ENCODE measurements at places on chromosomes 4 and X. TPM values are rescaled to one million over a fixed set of nuclear protein-coding genes. Genes with fewer than 3 reads are reported as not detected.

GRCh38 chr4:86506591-86506990 is 87.5 kb upstream of the PTPN13 start:
- DNase-seq = no peak

DNA sequence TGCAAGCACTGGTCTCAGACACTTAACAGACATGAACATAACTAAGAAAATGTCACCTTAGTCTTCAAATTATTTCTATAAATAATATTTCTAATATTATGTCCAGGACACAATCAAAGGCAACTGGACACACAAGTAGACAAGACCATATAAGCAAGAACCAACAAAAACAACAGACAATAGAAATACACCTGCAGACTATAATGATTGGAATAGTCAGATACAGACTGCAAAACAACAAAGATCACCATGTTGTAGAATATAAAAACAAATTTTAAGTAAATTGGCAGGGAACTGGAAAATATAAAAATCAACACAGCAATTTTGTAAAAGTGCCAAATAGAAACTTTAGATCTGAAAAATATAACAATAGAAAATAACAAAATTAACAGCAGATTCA is 220.7 kb downstream of the CLCN4 start:
- no peak for DNase-seq

GRCh38 chrX:66676990-66677389 is 38.1 kb upstream of the EDA2R start:
- no peak for DNase-seq

- DNase-seq = no peak
Observed at GRCh38 chr4:162232349-162232748, 68.5 kb upstream of the FSTL5 start.

MRFAP1L1 gene
- total RNA-seq = 37.4 TPM

RPA4 gene
- 1.5 TPM for total RNA-seq

GRCh38 chrX:44435047-44435446 is 91.6 kb upstream of the EFHC2 start:
- no peak for DNase-seq

DNA sequence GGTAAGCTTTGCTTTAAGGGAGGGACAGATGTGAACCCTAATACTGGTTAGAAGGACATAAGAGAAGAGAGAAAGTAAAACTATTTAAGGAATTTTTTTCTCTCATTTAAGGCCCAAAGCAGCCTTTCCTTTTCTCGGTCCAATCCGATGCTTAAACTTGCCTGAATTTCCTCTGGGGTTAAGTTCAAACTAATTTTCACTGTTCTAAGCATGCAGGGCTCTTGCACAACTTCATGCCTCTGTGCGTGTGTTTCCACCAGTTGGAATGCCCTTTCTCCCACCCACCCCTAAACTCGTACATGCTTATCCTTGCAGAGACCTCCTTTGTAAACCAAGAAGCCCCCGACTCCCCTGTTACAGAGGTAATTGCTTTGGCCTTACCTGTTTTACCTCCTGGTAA is 204.7 kb downstream of the CBR4 start:
- DNase-seq = no peak

RBM41 gene
- 21.9 TPM for total RNA-seq

- no peak for DNase-seq
Observed at GRCh38 chr4:124431653-124432192, 280.8 kb downstream of the ANKRD50 start.

FGF16 gene
- total RNA-seq = not detected

- DNase-seq = no peak
Observed at GRCh38 chrX:136710325-136710951, 62.5 kb downstream of the CD40LG start.

- peak; percentile 58 for DNase-seq
Observed at GRCh38 chrX:11787564-11787963, 29.5 kb downstream of the MSL3 start.

GRCh38 chrX:4091046-4091760 is 377.8 kb upstream of the PRKX start:
- DNase-seq = no peak

GRCh38 chr4:1899149-1900086 is 28.2 kb downstream of the NSD2 start:
- peak; percentile 73 for DNase-seq

- no peak for DNase-seq
Observed at GRCh38 chrX:44082829-44083228, 109.6 kb upstream of the NDP start.

GRCh38 chr4:149279331-149279730 is 536.3 kb downstream of the IQCM start:
- DNase-seq = no peak

GRCh38 chrX:8897259-8897658 is 96.1 kb upstream of the FAM9A start:
- DNase-seq = no peak

DNA sequence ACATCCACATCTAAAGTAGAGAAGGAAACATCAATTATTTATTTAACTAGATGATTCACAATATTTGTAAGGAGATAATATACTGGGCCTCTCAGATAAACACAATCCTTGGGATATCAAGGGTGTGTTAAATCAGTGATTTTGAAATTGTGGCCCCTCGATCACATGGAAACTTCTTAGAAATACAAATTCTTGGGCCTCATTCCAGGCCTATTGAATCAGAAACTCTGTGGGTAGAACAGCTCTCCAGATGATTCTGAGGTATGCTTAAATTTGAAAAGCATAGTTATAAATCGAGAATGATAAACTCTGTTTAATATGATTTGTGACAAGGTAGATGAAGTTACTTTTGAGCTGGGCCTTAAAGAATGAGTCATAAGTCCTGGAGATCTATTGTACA is 64.3 kb upstream of the GPR174 start:
- no peak for DNase-seq

SPANXN4 gene
- total RNA-seq = not detected
